ENCODE measurements at places on chromosomes 5 and 9.

GRCh38 chr5:67221487-67222242 is 25.1 kb upstream of the CD180 start:
- DNase-seq: no peak

DNA sequence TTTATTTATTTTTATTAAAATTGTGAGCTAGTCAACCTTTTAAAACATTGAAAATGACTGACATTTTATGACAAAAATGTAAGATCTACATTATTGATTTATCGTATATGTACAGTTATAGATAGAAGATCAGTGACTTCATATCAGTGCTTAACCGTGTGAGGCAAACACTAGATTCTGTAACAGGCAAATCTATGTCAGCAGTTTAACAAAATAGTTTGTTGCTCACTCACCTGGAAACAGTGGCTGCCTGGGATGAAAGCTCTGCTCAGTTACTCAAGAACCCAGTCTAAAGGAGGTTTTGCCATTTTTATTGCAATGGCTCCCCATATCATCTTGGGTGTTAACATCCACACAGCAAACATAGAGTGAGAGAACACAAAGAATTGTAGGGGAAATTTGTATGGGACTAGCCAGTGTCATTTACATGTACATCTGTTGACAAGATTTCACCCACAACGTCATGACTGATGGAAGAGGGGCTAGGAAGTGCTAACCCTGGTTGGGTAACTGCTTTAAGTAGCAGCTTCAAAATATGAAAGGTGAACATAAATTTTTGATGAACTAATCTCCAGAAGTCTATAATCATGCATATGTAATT is 49.0 kb downstream of the SGCD start:
- no peak for DNase-seq

DNA sequence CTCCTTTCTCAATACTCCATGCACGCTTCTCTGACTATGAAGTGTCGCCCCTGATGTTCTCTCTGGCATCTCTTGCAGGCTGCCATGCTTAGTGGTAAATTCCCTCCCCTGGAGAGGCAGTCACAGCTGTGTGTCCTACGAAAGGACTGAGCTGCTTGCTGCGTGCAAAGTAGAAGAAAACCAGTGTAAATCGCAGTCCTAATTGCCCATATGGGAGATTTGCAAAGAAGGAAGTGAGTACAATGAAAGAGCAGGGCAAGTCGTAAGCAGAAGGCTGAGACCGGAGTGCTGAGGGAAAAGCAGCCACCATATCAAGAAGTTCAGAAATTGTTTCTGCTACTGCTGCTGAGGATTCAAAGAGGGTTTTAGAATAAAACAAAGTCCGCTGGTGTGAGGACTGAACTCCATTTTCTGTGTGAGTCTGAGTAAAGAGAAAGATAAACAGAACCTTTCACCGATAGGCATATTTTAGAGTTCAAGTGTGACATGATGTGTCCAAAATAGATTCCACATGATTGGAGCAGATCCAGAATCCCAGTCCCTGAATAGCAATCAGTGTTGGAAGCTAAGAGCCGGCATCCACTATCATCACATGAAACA is 507.8 kb upstream of the MPDZ start:
- DNase-seq: peak; percentile 83

- DNase-seq: peak; percentile 37
Measured at GRCh38 chr5:135423146-135423845, 23.9 kb downstream of the DCANP1 start.

- DNase-seq: peak; percentile 26
Measured at GRCh38 chr5:15993919-15994318, 185.7 kb downstream of the MARCHF11 start.

DNA sequence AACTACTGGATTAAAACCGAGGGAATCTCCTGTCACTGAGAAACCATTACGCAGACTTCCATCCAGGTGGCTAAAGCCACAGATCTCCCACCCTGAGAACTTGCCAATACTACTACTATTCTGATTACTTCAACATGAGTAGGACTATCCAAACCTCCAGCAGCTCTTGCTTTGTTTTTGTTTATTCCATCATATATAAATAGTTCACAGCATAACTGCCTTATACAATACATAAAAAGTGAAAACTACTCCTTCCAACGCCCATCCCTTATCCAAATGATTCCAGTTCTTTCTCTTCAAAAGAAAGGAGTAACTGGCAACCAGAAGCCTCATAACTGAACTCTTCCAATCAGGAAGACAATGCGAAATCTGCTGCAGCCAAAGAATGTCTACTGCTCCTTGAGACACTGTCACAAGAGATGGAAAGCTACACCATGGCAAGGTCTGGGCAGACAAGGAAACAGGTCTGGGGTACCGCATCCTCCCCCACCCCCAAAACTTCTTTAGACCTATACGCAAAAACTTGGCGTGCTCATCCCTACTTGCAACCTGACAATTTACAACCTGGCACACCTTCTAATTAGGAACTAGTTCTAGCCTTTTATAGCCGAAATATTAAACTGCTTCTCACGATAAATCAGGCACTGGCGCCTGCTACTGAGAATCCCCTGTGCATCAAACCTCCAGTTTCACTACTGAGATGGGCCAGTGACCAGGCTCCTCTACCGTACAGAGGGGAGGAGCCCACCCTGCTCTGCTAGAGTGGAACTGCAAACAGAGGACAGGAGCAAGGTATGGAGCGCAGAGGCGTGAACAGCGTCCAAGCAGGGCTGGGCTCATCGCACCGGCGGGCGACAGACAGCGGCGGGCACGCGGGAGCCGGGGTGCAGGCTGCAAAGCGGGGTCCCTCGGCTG is 986 bp downstream of the PLPP1 start:
- peak; percentile 37 for DNase-seq

- DNase-seq: no peak
Measured at GRCh38 chr5:34501840-34502239, 154.3 kb upstream of the RAI14 start.

DNA sequence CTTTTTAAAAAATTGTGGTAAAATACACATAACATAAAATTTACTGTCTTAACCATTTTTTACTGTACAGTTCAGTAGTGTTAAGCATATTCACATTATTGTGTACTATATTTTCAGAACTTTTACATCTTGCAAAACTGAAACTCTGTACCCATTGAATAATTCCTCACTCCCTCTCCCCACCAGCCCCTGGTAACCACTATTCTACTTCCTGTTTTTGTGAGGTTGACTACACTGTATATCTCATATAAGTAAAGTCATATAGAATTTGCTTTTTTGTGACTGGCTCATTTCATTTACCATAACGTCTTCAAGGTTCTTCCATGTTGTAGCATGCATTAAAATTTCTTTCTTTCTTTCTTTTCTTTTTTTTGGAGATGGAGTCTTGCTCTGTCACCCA is 87.0 kb downstream of the LNPEP start:
- no peak for DNase-seq

- no peak for DNase-seq
Measured at GRCh38 chr5:41122459-41122858, 51.3 kb upstream of the MROH2B start.

DNA sequence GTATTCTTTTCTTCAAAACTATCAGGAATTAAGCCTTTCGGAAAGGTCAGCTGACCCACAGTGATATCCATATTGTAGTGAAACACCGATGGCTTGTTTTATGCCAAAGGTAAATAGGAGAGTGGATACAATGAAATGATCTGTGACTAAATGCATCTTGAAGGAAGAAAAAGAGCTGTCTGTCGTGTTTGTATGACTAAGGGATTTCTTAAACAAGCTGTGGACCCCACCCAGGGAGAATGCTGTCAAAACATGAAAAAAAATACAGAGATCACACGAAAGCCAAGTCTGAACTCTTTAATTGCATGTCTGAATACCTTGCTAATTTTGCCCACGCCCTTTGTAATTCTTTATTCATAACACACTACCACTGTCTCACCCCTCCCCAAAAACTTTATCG is 286.4 kb upstream of the WWC1 start:
- no peak for DNase-seq

DNA sequence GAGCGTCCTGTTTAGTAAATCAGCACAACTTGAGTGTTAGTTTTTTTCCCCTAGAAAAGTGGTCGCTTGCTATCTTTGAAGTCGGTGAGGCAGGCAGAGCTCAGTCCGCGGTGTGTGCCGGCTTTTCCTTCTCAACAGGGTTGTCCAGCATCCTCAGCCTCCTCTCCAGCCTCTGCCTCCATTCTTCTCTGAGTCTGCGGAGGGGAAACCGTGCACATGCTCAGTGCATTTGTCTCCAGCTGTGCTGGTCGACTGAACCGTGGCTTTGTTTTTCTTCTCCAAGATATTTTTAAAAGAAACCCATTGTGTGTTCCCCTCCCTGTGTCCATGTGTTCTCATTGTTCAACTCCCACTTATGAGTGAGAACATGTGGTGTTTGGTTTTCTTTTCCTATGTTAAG is 25.3 kb downstream of the FAM240B start:
- DNase-seq: no peak

GRCh38 chr5:121872856-121873255 is 21.2 kb downstream of the FTMT start:
- DNase-seq: no peak

GRCh38 chr9:4077499-4078102 is 222.3 kb downstream of the GLIS3 start:
- peak; percentile 82 for DNase-seq

- DNase-seq: no peak
Measured at GRCh38 chr9:77453825-77454647, 194.1 kb downstream of the GNA14 start.

- peak; percentile 26 for DNase-seq
Measured at GRCh38 chr9:3508521-3509291, 17.1 kb downstream of the RFX3 start.

- DNase-seq: peak; percentile 60
Measured at GRCh38 chr5:53095931-53096525, 13.5 kb downstream of the MOCS2 start.

GRCh38 chr9:121771418-121771817 is 120.0 kb downstream of the DAB2IP start:
- DNase-seq: peak; percentile 23

- DNase-seq: no peak
Measured at GRCh38 chr5:127400539-127400938, 109.9 kb downstream of the MEGF10 start.

- no peak for DNase-seq
Measured at GRCh38 chr9:137383081-137383783, 39.7 kb downstream of the EXD3 start.

- peak; percentile 88 for DNase-seq
Measured at GRCh38 chr9:129761901-129762369, 9.1 kb upstream of the PTGES start.

- no peak for DNase-seq
Measured at GRCh38 chr5:161190778-161191177, 338.8 kb upstream of the ATP10B start.

DNA sequence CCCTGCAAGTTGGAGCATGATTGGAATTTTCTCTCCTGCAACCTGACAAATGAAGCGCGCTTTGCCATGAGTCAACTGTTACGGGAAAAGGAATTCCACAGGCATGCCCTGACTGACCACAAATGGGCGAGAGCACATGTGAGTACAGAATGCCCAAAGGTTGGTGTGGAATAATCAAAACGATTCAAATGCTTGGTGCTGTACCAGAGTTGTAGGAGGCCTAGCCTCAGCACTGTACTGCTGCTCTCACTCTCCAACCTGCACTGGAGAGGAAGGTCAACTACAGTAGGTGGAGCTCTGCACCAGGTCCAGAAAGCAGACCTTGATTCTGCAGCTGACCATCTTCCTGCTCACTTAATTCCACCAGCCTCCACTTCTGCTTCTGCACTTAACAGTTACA is 406.9 kb upstream of the ACTBL2 start:
- DNase-seq: peak; percentile 93

DNA sequence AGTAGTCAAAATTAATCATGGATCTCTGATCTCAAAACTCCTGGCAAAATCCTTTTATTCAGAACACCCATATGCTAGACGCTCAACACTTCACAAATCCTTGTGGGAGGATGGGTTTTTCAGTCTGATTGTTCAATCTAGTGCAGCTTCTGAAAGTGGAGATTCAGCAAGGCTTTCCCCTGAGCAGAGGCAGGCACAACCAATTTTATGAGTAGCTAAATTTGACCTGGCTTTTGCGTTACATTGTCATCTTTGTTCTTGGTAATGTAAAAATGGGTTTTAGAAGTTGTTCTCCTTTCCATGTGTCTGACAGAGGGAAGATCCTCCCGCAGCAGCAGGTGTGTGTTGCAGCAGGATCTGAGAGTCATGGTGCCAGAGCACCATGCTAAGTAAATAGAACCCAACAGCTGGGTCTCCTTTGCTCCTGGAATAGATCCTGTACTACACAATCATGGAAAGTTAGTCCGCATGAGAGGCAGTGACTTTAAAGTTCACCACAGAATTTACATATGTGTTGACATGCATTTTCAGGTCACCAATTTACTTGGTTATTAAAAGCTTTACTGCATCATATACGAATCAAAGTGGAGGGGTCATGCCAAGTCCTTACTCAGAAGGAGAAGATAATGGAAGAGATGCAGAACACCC is 70.1 kb upstream of the MEF2C start:
- DNase-seq: no peak

GRCh38 chr5:123101556-123101955 is 12.5 kb downstream of the PRDM6 start:
- DNase-seq: no peak

DNA sequence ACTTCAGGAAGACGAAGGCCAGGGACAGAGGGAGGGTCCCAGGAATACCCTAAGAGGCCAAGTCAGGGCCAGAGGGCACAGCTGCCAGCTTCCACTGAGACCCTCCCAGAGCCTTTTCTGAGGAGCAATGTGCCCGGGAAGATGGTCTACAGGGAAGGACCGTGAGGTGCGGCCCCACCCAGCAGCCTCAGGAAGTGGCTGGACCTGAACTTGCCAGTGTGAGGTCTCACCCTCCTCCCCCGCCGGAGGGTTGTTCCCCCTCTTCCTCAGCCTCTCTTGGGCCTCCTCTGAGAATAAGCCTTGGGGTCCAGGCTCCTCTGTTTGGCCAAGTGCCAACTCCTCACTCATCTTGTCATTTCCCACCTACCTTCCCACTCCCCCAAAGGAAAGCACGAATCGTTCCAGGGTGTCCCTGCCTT is 13.4 kb upstream of the SLC25A51 start:
- DNase-seq: no peak

- peak; percentile 15 for DNase-seq
Measured at GRCh38 chr5:43281840-43282658, 31.2 kb downstream of the HMGCS1 start.

- no peak for DNase-seq
Measured at GRCh38 chr5:4542145-4542778, 597.9 kb upstream of the ADAMTS16 start.

GRCh38 chr5:133489632-133490031 is 122.7 kb downstream of the FSTL4 start:
- DNase-seq: no peak

DNA sequence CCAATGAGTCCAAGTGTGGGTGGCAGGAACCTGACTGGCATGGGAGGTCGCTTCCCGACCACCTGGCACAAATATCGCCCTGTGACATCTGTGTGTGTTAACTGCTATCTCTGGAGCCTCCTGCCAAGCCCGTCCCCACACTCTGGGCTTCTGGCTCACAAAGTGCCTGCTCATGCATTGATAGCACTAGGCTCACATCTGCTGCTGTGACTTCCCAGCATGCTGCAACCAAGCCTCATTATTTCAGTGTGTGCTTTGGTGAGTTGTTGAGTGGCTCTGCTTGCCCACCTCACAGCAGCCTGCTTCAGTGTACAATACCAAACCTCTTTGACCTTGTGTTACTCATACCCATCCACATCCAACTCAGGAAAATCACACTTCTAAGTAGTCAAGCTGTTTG is 139.8 kb downstream of the APBA1 start:
- DNase-seq: no peak

- peak; percentile 63 for DNase-seq
Measured at GRCh38 chr5:135356522-135357318, 42.3 kb downstream of the MACROH2A1 start.
